Right atrium auricular region (tissue), 2 donors: ENCODE measurements at places on chromosomes 6 and 20.

DNA sequence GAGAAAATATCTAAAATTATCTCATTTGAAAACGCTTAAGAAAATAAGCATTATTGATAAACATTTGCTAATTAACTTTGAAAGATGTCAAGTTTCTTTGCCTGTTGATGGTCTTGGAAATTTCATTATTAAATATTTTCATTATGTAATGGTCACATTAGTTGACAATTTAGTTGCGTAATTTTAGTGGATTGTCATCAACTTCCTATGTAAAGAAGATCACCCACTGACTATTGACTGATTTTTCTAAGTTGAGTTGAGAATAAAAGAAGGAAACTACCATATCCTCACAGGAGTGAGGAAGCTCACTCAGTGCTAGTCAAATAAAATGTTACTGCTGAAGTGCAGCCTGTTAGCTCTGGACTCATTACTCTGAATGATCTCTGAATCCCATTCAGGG lies 79.9 kb upstream of the LY86 start:
- no peak for DNase-seq

DNA sequence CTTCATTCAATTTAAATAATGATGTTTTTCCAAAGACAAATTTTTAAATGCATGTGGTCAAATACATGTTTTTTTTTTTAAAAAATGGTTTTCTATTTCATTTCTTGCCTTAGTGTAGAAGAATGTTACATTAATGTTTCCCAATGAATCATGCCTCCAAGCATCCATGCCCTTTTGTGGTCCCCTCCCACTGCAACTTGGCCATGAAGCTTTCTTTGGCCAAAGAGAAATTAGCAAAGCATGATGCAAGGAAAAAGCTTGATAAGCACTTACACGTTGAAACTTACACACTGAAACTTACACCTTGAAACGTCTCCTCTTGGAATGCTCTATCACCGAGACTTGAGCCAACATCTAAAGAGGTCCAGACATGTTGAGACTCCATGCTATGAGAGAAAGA lies 93.0 kb upstream of the ELOVL5 start:
- DNase-seq: no peak

DNA sequence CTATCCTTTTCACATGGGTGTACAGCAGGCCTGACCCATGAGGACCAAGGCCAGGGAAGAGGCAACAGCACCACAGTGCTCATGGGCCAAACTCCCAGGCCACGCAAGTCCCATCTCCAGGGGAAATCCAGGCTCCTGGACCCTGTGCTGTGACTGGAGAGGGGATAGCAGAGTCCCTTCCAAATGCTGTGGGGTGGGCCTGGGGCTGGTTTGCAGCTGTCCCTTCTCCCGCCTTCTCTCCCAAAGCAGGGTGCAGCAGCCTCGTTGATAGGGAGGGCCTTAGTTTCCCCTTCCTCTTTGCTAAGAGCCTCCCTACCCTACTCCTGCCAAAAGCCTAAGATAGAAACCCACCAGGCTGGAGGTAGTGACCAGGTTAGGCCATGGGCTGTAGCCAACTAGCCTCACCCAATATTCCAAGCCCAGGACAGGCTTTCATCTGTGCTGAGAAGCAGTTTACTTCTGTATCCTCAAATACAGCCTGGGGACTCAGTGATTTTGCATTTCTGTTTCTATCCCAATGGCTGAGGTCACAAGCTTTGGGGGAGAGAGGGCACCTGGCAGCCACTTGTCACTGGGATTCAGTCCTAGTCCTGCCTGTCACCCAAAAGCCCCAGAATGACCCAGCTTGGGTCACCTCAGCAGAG lies 1.4 kb downstream of the CTSZ start:
- no peak for DNase-seq

- no peak for DNase-seq
These were observed 132.5 kb downstream of the ZFAND3 start for GRCh38 chr6:37952027-37952426.

GRCh38 chr6:116030770-116031169 lies 29.9 kb downstream of the FRK start:
- DNase-seq: no peak

GRCh38 chr20:37408302-37409193 lies 62.6 kb downstream of the SRC start:
- no peak for DNase-seq

GRCh38 chr6:111667931-111668330 lies 62.3 kb upstream of the TRAF3IP2 start:
- no peak for DNase-seq
